Left cardiac atrium (tissue), 4 donors: ENCODE measurements at places on chromosomes 5 and 9. TPM values are rescaled to one million over a fixed set of nuclear protein-coding genes. Genes with fewer than 3 reads are reported as not detected.

Gene PLPP7
- total RNA-seq, result 108 TPM

Gene LECT2
- not detected for total RNA-seq

DNA sequence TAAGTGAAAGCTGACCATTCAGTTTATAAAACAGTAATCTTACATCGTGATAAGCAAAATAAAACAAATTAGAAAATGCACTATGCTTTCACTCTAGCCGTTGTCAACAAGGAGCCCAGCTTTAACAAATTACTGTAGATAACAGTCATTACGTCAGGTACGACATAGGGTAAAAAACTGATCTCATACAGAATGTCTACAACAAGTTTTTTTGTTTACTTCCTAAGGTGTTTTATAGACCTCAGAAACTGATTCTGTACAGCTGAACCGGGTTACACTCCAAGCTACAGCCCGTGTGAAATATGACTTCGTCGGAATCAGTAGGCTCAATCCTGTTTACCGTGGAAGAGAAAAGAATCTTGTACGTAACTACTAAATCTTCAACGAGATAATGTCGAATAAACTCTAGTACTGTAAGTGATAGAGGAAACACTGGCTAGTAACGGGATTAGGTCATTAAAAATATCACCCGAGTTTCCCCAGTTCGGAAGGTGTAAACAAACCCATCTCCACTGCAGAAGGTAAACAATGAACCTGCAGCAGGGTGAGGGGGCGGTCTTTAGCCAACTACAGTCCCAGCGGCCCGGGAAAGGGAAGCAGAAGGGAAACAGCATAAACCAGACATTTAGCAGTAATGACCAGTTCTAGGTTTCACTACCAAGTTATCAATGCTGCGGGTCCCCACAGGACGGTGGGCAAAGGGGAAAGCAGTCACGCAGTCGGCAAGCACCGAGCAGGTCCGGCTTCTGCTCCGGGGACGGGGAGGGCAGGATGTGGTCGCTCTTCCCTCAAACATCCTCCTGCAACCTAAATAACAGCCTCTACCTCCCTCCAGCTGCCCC is 1.1 kb downstream of the RICTOR start:
- peak; percentile 23 for DNase-seq

GRCh38 chr5:137278476-137278875 is 220.7 kb downstream of the SPOCK1 start:
- DNase-seq, result no peak

Gene CCDC187
- total RNA-seq, result not detected

- no peak for DNase-seq
Measured at GRCh38 chr9:113734826-113735225, 141.3 kb upstream of the ZNF618 start.

Gene LVRN
- 3.9 TPM for total RNA-seq

DNA sequence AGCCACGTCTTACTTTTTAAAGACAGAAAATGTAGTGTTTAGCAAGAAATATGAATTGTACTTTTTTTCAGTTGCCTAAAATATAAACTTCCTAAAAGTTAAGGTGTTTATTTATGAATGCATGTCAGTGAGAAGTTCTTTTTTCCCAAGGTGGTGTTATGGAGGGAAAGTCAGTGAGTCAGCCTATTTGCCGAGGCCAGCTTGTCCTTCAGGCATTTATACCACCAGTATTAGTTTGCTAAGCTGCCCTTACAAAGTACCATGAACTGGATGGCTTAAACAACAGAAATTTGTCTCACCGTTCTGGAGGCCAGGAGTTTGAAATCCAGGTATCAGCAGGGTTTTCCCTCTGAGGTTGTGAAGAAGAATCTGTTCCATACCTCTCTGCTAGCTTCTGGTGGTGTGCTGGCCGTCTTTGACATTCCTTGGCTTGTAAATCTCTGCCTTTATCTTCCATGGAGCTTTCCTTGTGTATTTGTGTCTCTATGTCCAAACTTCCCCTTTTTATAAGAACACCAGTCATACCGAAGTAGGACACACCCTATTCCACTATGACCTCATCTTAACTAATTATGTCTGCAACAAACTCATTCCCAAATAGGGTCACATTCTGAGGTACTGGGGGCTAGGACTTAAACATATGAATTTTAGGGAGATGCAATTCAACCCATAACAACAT is 38.4 kb downstream of the PRKACG start:
- no peak for DNase-seq

DNA sequence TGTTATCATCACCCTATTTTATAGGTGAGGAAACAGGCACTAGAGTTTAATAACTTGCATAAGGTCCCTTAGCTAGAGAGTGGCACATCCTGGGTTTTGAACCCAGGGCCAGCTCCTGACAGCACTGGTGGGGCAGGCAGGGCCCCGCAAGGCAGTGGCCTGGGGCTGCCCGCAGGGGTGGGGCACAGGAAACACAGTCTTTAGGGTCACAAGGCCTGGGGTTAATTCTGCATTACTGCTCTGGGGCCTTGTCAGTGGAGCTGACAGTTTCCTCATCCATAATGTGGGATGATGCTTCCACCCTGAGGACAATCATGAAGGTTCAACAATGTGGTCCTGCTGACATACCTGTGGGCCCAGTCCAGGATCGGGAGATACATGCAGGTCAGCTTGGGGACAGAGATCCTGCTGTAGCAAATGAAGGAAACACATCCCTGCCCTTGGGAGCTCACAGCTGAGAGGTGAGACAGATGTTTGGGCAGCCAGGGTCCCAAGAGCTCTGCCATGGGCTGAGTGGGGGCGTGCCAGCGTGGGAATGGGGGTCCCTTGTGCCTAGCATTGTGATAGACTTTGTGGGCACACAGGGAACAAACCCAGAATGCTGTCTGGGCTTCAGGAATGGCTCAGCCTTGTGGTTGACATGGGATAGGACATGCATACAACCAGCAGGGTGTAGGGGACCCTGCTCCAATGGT is 14.7 kb downstream of the FGF18 start:
- no peak for DNase-seq

GRCh38 chr5:573976-574375 is 38.2 kb upstream of the CEP72 start:
- no peak for DNase-seq

Gene TTC33
- total RNA-seq, result 17.5 TPM

Gene SLC36A2
- not detected for total RNA-seq

Gene PCDHGA11
- 3.5 TPM for total RNA-seq

DNA sequence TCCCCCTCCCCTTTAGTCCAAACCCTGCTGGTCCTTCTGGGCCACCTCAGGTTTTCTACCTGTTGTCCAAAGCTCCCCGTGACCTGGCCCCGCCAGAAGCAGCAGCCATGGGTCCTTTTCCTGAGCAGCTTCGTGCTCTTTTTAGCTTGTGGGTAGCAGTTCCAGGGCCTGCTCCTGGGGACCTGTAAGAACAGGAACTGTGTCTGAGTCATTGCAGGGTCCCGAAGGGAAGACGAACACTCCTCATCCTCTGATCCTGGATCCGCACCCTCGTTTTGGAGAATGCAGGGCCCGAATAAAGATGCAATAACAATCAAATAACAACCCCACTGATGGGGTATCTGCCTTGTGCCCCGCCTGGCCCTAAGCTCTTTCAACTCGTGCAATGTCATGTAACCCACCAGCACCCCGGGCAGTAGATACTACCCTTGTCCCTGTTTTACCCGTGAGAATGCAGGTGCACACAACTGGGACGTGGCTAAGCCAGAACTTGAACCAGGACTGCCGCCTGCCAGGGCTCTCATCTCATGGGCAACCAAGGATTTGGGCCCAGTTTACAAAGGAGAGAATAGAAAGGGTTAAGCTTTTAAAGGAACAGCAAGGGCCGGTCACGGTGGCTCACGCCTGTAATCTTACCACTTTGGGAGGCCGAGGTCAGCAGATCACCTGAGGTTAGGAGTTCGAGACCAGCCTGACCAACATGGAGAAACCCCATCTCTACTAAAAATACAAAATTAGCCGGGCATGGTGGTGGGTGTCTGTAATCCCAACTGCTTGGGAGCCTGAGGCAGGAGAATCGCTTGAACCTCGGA is 33.2 kb downstream of the NEK6 start:
- DNase-seq, result no peak

- no peak for DNase-seq
Measured at GRCh38 chr5:111930905-111931461, 174.0 kb upstream of the NREP start.

GRCh38 chr5:170262061-170263045 is 29.6 kb downstream of the C5orf58 start:
- DNase-seq, result no peak

Gene FOXD4L4
- 0.24 TPM for total RNA-seq

Gene CCL27
- not detected for total RNA-seq
